ENCODE measurements at places on chromosomes 13 and 19.

GRCh38 chr19:28595722-28596480, 617.0 kb downstream of the UQCRFS1 start:
- DNase-seq, result no peak

- DNase-seq, result no peak
Observed at GRCh38 chr13:106155411-106155810, 380.1 kb downstream of the EFNB2 start.

DNA sequence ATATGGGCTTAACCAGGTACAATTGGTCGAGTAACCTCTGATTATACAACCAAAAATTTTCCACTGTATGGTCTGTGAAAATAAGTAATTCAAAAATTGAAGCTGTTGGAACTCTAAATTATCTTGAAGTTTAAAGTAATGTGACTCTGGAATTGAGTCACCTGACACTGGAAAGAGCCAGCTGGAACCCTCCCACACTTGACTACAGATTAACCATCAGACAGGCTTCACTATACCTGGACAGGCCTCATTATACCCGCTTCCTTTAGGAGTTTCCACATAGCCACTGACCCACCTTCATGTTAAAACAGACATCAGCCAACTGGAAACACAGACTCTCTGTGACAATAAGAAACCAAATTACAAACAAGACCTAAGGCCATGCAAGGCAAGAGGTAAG, 1.3 kb downstream of the ZNF433 start:
- no peak for DNase-seq

- DNase-seq, result no peak
Observed at GRCh38 chr13:51357928-51358595, 18.6 kb downstream of the SERPINE3 start.

DNA sequence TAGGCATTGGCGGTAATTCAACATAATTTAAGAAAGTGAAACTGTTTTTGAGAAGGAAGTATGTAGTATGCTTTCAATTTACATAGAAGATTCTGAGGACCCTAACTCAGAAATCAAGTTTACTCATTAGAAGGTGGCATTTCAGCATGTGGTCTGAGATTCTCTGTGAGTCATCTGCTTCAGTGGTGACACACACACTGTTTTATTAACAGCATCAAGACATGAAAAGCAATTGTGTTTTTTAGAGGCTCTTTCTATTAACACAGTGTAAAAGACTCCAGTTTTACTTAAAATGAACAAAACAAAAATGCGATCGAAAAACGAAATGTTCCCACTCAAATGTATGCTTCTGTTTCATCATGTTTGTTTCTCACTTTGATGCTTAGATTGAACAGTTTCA, 802.1 kb upstream of the SLITRK6 start:
- no peak for DNase-seq

- DNase-seq, result no peak
Observed at GRCh38 chr13:35729926-35730627, 253.6 kb upstream of the MAB21L1 start.

- DNase-seq, result peak; percentile 75
Observed at GRCh38 chr13:113907635-113908617, 44.0 kb upstream of the GAS6 start.

DNA sequence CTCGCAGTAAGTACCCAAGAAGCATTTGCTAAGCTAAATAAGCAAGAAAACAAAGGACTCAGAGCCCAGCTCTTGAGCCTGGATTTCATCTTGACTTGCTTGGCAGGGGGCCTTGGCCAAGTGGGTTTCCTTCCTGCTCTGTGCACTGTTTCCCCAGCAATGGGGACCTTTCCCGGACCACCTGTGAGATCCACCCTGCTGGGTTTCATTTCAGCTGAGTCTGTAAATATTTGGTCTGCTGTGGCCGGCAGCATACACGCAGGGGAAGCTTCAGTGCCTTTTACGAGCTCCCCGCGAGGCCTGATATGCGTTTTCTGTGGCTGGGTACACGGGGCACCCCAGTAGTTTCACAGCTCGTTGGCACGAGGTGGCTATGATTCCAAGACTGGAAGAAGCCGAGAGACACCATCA, 12.4 kb upstream of the TINCR start:
- no peak for DNase-seq

DNA sequence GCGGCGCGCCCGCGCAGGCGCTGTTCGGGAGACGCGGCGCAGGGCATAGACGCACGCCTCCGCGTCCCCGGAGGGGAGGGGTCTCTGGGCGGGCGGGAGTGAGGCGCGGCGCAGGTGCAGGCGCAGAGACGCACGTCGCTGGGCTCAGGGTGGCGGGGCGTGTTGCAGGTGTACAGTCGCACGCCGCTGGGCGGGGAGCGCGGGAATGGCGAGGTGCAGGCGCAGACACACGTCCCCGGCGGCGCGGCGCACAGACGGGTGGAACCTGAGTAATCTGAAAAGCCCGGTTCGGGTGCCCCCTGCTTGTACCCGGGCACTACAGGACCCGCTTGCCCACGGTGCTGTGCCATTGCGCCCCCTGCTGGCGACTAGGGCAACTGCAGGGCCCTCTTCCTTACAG, 44.7 kb downstream of the PLPP2 start:
- DNase-seq, result no peak

GRCh38 chr19:35442091-35442490, 6.0 kb upstream of the FFAR2 start:
- no peak for DNase-seq

- DNase-seq, result peak; percentile 74
Observed at GRCh38 chr13:47903836-47904235, 97.2 kb downstream of the SUCLA2 start.

- no peak for DNase-seq
Observed at GRCh38 chr19:42191855-42192254, 25.6 kb downstream of the DEDD2 start.

- no peak for DNase-seq
Observed at GRCh38 chr13:56697011-56697410, 443.7 kb upstream of the PRR20A start.

- no peak for DNase-seq
Observed at GRCh38 chr13:48593536-48593935, 60.2 kb upstream of the CYSLTR2 start.

DNA sequence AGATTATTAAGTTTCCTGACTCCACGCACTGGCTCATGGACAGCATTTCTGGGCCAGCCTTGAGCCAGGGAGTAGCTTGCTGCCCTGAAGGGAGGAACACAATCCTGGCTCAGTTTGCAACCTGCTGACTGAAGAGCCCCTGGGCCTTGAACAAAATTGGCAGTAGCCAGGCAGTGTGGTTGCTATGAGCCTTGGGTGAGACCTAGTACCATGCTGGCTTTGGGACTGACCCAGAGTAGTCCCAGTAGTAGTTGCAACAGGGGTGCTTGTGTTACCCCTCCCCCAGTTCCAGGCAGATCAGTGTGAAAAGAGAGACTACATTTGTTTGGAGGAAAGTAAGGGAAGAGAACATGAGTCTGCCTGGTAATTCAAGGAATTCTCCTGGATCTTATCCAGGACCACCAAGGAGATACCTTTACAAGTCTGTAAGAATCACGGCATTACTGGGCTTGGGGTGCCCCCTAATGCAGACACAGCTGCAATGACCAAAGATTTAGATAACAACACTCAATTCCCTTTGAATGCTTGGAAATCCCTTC, 22.0 kb downstream of the ITGBL1 start:
- DNase-seq, result no peak

DNA sequence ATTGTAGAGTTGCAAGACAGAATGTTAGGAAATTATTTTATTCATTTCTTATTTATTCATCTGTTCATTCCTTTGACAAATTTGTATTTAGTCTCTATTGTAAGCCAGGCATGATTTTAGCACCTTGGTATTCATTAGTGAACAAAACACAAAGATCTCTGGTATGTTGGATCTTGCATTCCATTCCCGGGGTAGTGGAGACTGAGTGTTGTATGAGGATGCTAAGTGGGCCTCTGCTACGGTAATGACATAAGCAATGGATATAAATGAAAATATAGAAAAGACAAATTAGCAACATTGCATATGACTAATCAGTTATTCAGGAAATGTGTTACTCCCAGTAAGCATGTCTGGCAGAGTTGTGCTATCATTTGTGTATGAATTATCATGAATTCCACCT, 449.3 kb downstream of the PCDH17 start:
- no peak for DNase-seq

- no peak for DNase-seq
Observed at GRCh38 chr19:51686171-51686570, 7.0 kb upstream of the SPACA6 start.

GRCh38 chr13:70541451-70541850, 433.2 kb upstream of the KLHL1 start:
- no peak for DNase-seq

- DNase-seq, result peak; percentile 98
Observed at GRCh38 chr19:50025022-50025793, at the start of gene VRK3. VRK3 (minus strand) TSS chr19:50025372; CDS start chr19:50016162, 9,210 bp downstream.

GRCh38 chr19:18839465-18840287, 7.9 kb downstream of the UPF1 start:
- DNase-seq, result no peak

DNA sequence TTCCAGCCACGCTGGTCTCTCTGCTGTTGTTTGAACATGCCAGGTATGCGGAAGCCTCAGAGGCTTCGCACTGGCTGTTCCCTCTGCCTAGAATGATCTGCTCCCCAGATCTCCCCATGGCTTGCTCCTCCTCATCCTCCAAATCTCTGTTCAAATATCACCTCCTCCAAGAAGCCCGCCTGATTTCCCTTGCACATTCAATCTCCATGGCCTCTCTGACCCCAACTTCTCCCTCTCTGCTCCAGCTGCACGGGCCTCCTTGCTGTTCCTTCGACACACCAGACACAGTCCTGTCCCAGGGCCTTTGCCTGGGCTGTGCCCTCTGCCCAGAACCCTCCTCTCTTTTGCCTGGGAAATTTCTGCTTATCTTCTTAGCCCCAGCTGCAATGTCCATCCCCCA, 52.5 kb upstream of the PTPRS start:
- no peak for DNase-seq

DNA sequence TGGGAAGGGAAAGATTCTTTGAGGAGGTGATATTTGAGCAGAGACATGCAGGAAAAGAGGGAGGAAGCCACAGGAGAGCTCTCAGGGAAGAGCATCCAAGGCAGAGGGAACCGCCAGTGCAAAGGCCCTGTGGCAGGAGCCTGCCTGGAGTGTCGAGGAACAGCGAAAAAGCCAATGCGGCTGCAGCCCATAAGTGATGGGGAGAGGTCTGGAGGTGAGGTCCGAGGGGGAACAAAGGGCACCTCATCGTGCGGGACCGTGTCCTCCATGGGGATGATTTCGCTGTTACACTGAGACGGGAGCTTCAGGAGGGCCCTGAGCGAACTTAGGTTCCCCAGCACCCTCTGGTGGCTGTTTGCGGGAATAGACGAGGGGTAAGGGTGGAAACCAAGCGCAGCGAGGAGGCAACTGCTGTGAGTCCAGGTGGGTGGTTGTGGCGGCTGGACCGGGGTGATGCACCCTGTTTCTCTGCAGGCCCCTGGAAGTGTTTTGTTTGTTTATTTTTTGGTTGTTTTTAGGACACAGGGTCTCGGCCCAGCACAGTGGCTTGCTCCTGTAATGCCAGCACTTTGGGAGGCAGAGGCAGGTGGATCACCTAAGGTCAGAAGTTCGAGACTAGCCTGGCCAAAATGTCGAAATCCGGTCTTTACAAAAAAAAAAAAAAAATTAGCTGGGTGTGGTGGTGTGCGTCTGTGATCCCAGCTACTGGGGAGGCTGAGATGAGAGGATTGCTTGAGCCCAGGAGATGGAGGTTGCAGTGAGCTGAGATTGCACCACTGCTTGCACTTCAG, 5.9 kb upstream of the EHD2 start:
- DNase-seq, result peak; percentile 85

Measured in GM03348 (cell line).